Panc1 (cell line): ENCODE measurements at places on chromosomes 13 and 19. TPM values are rescaled to one million over a fixed set of nuclear protein-coding genes. Genes with fewer than 3 reads are reported as not detected.

CCDC70 gene
- total RNA-seq, result not detected

GPR32 gene
- not detected for total RNA-seq

FAAP24 gene
- total RNA-seq, result 16.0 TPM

SULT2B1 gene
- total RNA-seq, result 3.6 TPM

ZNF473 gene
- total RNA-seq, result 11.7 TPM

C1QTNF9B gene
- not detected for total RNA-seq

DNA sequence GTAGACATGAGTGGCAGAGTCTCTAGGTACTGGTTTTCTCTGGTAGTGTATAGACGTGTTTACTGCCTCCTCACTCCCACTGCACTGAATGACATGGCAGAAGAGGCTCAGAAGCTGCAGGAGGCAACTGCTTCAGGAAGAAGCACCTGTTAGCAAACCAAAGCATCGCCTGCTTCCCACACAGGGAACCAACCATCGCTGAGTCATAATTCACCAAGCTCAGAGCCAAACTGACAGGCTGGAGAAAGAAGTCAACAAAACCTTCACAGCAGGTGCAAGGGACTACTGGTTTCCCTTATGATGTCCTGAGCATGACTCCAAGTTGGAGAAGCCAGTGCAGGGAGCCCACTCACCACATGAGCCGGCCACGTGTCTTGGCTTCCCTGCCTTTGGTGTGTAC is 69.8 kb downstream of the KCTD12 start:
- no peak for DNase-seq

GRCh38 chr13:84315527-84315926 is 433.3 kb upstream of the SLITRK1 start:
- no peak for DNase-seq

DNA sequence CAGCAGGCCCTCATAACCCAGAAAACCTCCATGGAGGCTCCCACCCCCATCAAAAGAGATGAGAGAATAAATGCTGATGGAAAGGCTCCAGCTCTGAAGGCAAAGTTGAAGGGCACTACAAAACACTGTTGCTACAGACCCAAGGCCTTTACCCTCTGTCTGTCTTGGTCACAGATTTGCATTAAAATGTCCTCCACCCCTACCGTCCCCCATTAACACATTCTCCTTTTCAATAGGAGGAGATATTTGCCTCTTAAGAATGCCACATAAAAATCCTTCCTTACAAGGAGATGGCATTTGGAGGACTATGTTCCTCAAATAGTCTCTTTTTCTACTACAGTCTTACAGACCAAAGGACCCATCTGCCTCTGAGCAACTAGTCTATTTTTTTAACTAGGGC is 361.5 kb downstream of the ENOX1 start:
- no peak for DNase-seq

DNA sequence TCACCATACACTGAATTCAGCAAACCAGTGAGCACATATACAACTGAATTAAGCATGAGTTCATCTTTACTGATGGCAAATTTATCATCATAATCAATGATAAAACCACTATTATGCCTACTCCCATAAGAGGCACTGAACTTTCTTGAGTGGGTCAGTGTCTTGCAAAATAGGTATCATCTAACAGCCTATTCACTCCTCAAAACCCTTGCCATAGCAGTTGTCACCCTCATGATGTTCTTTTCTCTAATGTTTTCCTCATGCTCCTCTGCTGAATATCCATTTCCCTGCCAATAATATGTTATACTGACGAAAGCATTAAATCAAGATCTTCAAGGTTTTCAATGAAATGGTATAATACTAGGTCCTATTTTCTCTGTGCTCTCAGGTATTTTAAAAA is 5.6 kb downstream of the ARGLU1 start:
- no peak for DNase-seq

DNA sequence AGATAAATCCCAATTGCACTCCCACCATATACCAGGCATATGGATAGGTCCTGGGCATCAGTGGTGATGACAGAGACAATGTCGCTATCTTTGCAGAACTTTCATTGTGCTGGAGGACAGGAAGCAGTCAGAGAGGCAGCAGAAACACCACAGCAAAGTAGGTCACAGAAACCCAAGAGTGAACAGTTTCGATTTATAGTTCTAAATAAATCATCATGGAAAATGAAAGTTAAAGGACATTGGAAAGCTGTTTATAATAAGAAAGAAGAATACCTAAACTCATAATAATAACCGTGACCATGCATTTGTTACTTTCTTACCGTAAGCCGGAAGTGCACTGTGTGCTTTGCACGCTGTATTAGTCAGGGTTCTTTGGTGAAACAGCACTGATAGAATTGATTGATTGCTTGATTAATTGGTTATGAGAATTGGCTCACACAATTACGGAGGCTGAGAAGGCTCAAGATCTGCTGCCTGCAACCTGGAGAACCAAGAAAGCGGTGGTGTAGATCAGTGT is 38.9 kb downstream of the ALOX5AP start:
- DNase-seq, result no peak

GRCh38 chr19:45592366-45592765 is 7.8 kb upstream of the OPA3 start:
- no peak for DNase-seq

DNA sequence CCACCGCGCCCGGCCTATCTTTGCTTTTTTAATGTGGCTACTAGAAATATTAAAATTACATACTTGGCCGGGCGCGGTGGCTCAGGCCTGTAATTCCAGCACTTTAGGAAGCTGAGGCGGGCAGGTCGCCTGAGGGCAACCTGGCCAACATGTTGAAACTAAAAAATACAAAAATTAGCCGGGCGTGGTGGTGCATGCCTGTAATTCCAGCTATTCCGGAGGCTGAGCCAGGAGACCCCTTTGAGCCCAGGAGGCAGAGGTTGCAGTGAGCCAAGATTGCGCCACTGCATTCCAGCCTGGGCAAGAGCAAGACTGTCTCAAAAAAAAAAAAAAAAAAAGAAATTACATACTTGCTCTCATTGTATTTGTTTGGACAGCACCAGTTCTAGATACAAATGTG is 34.8 kb upstream of the DPRX start:
- DNase-seq, result no peak

DNA sequence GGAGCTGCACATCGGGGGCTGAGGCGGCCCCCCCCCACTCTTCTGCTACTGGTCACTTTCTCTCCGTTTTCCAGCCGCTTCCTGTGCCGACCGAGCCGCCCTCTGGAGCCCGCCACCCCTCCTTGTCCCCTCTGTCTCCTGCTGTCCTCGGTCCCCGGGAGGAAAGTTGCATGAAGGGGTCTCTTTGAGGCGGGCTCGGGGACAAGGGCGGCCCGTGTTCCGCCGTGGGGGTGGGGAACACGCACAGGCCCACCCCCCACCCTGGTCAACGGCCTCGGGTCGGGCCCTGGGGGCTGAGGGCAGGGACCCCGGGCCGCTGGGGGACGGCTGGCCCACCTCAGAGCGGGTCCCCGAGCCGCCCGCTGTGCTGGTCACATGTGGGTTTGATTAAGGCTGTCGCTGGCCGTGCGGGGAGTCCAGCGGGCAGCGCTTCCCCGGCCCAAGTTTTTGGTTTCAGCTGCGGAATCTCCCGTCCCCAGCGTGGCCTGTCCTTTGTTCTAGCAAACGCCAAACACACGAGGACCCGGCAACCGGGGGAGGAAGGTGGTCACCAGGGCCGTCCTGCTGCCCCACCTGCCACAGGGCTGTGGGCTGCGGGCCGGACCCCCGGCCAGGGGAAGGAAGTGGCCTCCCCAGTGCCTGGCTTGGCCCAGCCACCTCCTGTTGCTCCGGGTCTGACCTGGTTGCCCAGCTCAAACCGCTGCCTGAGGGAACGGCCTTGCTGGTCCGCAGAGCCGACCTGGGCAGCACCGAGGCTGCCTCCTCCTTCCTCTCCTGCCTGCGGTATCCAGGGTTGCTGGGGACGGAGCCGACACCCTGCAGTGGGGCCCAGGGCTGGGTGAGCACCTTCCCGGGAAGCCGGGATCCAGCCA is 1.9 kb downstream of the EFNA2 start:
- no peak for DNase-seq

DNA sequence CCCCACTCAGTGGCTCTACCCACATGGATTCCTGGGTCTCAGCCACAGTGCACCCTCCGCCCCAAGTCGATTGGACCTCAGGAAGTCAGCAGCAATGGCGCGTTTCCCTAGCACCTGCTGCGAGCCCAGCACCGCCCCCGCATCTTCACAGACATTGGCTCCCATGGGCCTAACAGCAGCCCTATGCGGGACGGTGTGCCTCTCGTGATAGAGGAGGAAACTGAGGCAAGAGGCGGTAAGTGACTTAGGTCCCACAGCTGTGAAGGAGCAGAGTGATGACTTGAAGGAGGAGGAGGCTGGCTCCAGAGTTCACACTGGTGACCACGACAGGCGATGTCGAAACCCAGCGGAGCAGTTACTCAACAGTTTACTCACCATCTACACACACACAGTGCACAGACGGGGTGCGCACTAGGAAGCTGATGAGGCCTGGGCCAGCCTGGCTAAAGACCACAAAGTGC is 104.5 kb upstream of the SOX1 start:
- no peak for DNase-seq

- no peak for DNase-seq
These were observed 45.1 kb downstream of the ATP7B start for GRCh38 chr13:51966186-51966585.

GRCh38 chr19:47404334-47405196 is 14.8 kb downstream of the MEIS3 start:
- DNase-seq, result no peak

- DNase-seq, result no peak
These were observed 4.4 kb downstream of the JAK3 start for GRCh38 chr19:17843292-17843827.

DNA sequence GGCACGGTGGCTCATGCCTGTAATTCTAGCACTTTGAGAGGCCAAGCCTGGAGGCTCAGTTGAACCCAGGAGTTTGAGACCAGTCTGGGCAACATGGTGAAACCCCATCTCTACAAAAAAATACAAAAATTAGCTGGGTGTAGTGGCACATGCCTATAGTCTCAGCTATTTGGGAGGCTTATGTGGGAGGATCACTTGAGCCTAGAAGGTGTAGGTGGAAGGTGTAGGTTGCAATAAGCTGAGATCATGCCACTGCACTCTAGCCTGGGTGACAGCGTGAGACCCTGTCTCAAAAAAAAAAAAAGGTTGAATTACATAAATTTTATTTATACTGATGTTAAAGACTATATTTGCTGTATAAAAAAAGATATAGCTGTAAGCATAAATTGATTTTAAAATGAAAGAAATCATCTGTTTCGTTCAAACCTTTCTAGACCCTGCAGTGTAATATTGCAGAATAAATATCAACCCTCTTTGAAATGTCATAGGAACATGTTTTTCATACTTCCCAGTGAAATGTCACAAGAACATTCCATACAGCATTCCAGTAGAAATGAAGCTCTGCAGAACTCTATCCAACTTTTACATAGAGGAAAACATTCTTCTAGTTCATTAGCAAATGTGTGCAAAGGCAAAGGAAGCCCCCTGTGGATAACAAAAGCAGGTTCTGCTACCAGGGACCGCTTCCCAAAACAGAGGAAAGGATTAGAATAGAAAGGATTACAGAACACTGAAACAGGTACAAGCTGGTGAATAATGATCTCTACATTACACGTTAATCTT is 76.0 kb downstream of the CAB39L start:
- DNase-seq, result no peak

DNA sequence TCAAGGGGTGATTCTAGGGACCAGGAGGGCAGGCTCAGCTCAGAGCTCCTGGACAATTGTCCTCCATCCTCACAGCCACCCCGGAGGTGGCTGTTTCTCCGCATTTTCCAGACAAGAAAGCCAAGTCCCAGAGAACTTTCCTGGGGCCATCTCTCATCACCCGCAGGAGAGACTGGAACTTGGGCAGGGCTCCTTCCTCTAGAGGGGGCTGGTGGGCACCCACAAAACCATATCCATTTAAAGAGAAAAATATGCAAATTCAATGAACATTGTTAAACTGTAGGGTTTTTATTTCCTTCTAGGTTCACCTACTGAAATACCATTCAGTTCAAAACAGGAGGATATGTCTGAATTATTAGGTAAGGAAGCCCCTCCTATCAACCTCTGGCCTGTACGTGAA is 16.6 kb downstream of the SPACA7 start:
- no peak for DNase-seq

DNA sequence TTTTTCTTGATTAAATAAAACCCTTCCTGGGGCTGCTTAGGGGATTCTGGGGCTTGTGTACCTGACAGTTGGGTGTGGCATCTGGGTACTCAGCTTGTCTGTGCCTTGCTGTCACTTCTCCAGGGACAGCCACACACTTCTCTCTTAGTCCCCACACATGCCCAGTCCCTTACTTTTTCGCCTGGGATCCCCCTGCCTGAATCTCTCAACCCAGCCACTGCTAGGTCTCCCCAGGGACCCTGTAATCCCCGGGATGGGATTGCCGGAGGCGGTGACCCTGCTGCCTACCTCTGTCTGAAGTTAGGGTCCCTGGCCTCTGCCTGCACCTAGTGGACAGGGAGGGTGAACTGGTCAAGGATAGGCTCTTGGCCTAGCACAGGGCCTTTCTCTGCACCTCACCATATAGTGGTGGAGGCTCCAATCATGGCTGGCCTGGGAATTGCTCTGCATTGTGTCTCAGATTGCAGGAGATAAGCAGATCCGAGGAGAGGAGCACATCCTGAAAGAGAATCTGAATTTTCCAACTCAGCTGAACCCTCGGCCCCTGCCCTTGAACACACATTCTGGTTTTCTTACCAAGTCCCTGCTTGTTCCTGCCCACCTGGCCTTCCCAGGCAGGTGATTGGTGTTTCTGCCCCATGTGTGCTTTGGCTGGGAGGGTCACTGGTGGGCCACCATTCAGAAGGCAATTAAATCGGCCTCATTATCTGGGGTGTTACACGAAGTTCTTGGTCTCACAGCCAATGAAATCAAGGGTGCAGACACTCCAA is 8.7 kb upstream of the ZNF492 start:
- DNase-seq, result no peak

- no peak for DNase-seq
These were observed 2.1 kb downstream of the UNC13A start for GRCh38 chr19:17686023-17686521.

DNA sequence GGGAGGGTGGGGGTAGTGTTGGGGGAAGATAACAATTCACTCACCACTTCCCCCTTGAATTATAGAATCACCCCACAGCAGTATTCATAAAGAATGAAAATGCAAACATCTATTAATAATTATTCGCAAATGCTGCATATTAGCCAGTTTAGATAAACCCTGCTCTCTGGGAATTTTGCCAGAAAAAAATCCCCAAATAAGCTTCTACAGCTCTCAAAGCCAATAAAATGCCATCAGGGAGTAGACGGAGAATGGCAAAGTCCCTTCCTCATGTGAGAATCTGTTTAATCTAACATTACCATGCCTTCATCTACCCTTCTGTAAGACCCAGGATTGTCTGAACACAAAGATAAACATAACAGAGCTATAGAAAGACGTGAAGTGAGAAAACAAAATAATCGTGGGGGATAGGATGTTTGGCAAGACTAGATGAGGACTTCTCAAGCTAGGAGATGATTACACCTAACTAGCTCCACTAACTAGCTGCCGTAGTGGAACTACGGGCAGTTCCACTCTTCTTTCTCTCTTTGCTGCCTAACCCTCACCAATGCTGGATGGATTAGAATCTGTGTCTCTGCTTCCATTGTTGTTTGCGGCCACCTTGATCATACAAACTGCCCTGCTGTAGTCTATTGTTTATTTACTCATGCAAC is 32.4 kb upstream of the CACNA1A start:
- no peak for DNase-seq

- DNase-seq, result no peak
These were observed 24.6 kb downstream of the PAK4 start for GRCh38 chr19:39150235-39150634.
